ENCODE measurements at places on chromosomes 11 and 22.

DNA sequence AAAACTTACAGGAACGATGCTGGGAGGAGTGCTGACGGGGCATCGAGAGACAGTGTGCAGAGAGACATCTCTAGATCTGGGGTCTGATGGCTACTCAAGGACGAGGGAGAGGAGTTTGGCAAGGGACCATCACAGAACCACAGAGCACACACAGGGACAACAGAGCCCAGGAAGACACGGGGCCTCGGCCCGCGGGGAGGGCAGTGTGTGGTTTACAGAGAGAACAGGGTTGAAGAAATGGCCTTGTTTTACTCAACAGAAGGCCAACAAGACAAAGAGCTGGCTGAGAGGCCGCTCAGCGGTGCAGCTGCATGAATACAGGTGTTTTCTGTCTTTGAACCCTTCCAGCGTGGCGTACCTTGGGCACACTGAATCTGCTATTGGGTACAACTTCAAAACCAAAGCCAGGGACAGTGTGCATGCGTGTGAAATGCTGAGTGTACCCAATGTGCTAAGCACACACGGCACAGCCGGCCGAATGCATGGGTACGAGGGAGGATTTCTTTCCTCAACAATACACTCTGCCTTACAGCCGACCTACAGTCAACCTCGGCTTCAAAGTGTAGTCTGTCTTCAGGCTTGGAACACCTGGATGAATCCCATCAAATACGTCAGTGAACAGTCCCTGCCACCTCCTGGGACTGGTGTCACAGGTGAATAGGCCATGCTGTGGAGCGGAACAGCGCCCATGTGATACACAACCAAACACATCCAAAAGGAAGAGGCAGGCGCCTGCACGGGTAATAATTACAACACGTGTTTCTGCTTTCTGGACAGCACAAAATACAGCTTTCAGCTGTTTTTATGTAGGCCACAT is 20.7 kb upstream of the BID start:
- no peak for DNase-seq

- no peak for DNase-seq
Observed at GRCh38 chr11:133947321-133947756, 9.4 kb downstream of the IGSF9B start.

DNA sequence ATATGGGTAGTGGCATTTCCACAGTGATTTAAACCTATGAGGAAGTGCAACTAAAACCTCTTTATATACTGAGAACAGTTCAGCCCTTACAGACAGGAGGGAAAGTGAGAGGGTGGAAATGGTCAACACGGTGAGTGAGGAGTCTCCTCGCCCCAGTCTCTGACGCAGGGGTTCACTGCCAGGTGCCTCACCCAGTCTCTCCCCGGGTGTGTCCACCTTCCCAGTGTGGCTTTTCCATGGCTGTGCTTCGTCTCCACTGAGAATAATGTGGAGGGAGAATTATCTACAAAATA is 116.6 kb upstream of the TOP3B start:
- DNase-seq = no peak

DNA sequence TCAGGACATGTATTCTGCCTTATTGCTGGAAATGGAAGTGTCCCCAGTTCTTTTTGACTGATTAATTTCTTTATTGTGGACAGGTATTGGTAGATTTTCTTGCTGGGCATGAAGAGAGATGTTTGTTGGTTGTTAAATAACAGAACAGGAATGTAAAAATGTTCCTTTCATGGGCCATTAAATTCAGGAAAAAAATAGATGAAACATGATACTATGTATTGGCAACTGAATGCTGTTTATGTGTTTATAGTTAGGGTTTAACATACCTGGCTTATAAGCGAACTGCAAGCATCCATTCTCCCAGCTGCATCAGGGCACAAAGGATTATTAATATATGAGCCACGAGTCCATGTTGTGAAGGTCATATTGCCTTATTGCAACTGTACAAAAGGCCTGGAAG is 368.5 kb downstream of the NELL1 start:
- no peak for DNase-seq

DNA sequence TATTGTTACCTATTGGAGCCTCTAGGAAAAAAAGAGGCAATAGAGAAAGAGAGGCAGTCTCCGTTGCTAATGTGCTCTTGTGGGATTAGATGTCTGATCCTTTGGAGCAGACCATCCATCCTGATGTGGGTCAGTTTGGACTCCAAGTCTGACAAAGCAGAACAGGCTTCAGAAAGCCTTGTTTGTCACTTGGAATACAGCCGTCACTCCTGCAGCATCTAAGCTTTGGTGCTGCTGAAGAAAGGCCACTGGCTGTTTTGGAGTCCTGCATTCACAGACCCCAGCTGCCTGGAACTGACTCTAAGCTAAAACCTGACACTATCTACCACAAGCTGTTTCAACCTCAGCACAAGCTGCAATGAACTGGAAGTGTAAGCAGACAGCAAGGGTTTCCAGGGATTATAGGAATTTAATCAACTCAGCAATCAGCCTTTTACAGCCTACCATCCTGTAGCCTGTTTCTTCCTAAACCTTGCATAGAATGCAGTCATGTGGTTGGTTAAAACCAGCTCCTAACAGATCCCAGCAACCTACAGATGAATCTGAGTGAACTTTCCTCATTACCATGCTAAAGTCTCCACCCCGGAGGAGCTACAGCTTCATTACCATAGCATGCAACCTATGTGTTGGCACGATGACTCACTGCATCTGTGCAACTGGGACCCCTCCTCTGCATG is 3.7 kb upstream of the PLAAT4 start:
- DNase-seq = no peak

DNA sequence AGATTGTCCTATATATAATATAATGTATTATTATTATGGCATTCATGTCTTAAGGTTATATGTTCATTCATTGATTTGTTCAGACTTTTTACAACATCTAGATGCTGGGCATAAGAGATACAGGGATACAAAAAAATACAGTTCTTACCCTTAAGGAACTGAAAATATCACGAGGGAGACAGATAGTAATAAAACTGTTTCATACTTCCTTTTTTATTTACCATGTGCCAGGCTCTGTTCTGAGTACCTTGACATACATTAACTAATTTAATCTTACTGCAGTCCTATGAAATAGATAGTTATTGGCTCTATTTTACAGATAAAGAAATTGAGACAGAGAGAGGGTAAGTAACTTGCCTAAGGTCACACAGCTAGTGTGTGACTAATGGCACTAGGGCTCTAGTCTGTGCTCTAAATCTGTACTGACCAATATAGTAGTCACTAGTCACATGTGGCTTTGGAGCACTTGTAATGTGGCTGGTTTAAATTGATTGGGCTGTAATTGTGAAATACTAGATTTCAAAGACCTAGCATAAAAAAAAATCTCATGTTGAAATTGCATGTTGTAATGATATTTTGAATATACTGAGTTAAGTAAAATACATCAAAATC is 21.3 kb downstream of the TRIM44 start:
- DNase-seq = no peak

GRCh38 chr11:36588099-36588498 is 6.2 kb upstream of the IFTAP start:
- DNase-seq = no peak

DNA sequence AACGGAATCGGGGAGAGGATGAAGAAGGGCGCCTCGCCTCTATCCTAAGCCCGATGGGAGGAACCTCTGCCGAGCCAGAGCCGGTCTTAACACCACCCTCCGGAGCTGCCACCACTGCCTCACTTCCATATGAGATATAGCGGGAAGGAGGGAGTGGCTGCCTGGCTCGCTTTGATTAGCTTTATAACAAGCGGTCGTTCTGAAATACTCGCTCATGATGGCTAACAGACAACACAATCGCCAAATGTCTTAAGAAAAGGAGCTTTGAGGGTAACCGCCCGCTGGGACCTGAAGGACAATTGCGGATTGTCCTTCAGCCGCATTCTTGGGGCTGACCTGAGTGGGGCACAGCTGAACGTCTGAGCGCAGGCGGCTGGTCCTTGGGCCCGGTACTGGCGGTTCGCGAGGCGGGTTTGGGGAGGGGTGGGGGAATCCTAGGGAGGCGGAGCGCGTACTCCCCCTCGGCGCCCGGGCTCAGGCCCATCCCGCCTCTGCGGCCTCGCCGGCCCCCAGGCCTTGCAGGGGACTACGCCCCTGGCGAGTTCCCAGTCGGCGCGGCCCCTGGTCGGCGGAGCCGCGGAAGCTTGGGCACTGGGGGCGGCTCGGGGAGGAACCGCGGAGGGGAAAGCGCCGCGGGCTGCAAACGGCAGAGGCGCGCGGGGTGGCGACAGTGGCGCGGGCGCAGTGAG is at the start of gene PLAAT5:
PLAAT5 (minus strand) TSS at position 617 of the 689 bp plus-strand sequence; CDS start at position 484, 133 bp downstream.
- DNase-seq = no peak

GRCh38 chr11:12184699-12185098 is 74.3 kb downstream of the MICAL2 start:
- no peak for DNase-seq

DNA sequence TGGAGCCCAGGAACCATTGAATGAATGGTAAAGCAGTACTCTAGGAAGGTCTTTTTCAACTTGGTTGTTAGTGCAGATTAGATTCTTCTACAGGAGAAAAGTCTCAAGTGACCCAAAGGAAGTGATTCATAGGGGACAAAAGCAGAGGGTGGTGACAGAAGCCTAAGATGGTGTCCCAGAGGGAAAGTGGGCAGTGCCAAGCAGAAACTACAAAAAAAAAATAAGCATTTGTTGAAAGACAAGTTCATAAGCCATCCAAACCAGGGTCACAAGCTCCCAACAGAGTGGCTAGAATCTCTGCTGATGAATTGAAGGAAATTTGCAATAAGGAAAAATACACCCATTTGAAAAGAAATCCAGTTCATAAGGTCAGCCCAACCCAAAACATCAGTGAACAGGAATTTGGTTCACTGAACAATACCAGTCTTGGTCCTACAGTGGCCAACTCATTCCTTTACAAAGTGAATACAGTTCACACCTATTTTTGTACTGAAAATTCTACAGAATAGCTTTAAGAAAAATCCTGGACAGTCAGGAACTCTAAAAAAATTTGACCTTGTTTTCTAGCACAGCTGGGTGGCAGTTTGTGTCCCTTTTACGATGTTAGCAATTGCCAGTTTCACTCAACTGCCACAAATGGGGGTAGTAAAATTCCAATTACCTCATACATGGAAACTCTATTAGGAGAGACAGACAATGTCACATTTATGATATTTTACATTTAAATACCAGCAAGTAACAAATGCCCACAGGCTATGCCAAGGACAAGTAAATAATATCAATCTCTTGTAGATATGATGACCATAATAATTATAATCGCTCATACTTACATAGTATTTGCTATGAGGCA is 21.6 kb upstream of the NUP160 start:
- DNase-seq = no peak

- no peak for DNase-seq
Observed at GRCh38 chr11:19980388-19980787, 179.9 kb downstream of the DBX1 start.

GRCh38 chr22:36452250-36452977 is 29.0 kb downstream of the TXN2 start:
- no peak for DNase-seq

GRCh38 chr11:81098471-81098870 is 1635.2 kb downstream of the FAM181B start:
- DNase-seq = no peak

GRCh38 chr11:119671051-119671450 is 57.9 kb downstream of the NECTIN1 start:
- no peak for DNase-seq

DNA sequence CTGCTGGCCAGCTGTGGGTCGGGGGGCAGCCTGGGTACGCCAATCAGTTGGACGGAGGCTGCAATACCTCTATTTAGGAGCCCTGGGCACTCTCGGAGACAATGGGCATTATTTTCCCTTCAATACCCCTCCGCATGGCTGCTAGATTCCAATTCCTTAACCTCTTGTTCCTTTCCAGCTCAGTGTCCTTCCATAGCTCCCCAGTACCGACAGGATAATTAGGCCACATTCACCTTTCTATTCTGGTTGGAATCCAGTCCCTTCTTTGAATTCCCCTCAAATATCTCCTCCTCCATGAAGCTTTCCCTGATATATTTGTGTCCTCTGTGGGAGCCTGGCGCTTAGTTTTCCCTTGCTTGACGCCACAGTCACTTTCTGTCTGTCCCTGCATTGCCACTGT is 4.2 kb upstream of the BIK start:
- no peak for DNase-seq

DNA sequence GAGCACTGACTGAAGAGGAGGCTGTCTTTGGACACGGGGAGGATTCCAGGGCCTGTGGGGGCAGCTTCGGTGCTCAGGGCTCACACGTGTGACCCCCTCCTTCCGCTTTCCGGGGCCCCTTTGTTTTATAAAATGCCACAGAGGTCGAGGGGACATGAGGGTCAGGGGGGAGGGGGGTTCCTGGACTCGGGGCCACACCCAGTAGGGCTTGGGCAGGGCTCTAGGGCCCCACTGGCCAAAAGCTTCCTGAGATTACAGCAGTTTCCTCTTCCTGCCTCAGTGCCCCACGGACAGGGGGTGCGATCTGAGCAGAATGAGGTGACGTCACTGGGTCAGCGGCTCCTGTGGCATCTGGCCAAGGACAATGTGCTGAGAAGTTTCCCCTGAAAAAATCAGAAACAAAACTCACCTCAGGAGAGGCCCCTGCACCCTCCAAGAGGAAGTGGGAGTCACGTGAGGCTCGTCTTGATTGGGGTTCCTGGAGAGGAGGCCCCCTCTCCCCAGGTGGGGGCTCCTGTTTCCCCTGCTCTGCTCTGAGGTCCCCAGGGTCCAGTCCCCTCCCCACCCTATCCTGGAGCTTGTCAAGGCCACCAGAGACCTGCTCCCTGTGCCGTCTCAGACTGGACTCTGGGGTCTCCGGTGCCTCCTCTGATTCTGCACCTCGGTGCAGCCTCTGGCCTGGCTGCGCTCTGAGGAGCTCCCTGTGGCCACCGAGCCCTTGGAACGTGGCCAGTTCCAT is 6.4 kb upstream of the IFITM3 start:
- DNase-seq = no peak

GRCh38 chr11:17135916-17136683 is 58.6 kb upstream of the RPS13 start:
- no peak for DNase-seq

DNA sequence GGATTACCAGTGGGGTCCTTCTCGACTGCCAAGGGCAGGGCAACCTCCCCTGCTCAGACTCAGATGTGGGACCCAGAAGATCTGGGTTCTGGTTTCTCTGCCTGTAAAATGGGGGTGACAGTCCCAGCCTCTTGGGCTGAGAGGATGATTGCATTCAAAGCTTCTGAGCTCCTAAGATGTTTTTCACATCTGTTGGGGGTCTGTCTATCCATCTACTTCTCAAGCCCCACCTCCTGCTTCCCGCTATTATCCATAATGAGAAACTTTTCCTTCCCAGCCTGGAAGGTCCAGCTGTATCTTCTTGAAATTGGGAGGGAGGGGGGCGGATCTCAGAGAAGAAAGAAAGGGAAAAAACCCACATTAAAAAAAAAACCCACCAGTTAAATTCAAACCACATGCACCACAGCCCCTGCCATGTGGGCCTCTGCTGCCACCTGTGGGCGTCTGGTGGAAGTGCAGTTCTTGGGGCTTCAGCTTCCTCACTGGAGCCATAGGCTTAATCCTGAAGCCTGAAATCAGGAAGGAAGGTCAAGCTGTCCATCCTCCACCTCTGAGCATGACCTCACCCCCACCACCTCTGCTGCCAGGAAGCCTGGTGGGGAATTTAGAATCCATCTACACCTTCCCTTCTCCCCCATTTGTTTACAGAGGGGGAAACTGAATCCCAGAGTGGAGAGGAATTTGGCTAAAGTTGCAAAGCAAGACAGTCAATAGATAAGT is 27.3 kb downstream of the ARHGEF17 start:
- peak; percentile 75 for DNase-seq

GRCh38 chr11:34825670-34826383 is 90.4 kb downstream of the APIP start:
- no peak for DNase-seq
